ENCODE measurements at places on chromosomes 3 and 15.

DNA sequence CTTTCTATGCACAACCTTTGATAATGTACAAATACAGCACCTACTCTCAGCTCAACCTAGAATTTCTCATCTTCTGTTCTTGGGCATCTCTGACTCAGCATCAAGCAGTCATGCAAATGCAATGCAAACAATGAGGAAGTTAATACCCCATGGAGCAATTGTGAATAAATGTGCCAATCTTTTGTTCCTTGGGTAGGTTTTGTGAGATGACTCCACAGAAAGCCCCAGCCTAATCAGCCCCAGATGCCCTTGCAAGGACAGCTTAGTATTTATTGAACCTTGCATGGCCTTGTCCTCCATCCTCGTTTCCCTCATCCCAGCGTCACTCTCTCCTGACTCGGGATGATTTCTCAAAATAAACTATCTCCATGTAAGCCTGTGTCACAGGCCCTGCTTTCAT is 494.7 kb upstream of the NECTIN3 start:
- no peak for DNase-seq

DNA sequence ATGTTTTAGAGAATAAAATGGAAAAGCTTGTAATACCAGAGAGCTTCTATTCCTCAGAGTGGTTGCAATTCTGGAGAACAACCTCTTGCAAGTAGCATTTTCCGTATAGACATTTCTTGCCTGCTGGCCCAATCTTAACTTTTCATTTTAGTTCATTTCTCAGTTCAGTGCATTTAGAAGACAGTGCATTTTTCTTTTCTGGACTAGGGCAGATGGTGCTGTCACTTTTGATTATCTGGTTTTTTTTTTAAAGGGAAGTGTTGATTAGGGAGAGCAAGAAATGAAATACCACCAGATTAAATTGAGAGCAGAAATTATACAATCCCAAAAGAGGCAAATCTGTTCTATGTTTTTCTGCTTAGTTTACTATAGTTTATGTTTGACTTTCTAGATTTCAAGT is 172.7 kb downstream of the GHSR start:
- no peak for DNase-seq

DNA sequence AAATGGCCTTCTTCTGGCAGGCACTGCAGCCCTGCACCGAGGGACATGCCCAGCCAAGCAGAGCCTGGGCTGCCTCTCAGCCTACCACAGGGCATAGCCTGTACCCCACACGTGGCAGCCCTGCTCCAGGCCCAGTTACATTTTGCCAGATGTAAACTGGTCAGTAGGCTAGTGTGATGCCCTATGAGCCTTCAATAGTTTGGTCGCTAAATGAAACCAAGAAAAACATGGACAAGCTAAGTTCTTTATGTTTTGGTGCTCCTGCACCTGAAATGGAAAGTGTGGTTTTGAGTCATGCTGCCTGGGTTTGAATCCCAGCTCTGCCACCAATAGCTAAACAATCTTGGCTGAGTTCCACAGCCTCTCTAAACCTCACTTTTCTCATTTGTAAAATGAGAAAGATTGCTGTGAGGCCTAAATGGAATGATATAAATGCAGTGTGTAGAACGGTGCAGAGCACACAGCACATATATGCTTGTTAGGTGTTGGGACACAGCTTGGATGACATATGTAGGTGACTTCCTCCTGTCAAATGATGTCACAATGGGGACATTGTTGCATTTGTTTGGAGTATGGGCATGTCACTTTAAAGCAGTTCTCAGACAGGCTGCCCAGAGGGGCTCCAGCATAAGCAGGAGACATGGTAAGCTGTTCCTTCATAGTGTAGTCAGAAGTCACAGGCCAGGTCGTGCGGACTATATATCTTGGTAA is 57.4 kb downstream of the ZBTB38 start:
- DNase-seq: no peak

GRCh38 chr15:62999923-63000561 is 42.5 kb upstream of the TPM1 start:
- no peak for DNase-seq

- DNase-seq: no peak
These were observed 26.6 kb downstream of the SRPRB start for GRCh38 chr3:133831966-133832801.

DNA sequence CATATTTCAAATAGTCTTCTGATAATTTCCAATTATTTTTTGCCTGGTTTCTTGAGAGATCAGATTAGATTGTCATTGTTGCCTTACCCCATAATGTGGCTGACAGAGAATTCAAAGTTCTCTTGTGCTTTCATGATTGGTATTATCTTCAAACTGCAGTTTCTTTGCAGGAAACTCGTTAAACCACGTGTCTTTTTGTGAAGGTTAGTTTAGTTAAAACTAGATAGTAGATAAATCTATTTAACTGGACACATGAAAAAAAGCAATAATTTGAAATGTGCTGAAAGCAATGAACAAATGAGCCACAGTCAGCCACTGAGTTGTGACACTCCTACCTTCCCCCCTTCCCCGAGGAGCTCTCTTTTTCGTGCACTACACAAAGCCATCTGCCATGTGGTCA is 327.5 kb upstream of the UMPS start:
- no peak for DNase-seq

GRCh38 chr3:121994551-121994950 is 27.5 kb downstream of the ILDR1 start:
- no peak for DNase-seq

GRCh38 chr3:15495461-15496340 is 25.8 kb downstream of the COLQ start:
- no peak for DNase-seq

DNA sequence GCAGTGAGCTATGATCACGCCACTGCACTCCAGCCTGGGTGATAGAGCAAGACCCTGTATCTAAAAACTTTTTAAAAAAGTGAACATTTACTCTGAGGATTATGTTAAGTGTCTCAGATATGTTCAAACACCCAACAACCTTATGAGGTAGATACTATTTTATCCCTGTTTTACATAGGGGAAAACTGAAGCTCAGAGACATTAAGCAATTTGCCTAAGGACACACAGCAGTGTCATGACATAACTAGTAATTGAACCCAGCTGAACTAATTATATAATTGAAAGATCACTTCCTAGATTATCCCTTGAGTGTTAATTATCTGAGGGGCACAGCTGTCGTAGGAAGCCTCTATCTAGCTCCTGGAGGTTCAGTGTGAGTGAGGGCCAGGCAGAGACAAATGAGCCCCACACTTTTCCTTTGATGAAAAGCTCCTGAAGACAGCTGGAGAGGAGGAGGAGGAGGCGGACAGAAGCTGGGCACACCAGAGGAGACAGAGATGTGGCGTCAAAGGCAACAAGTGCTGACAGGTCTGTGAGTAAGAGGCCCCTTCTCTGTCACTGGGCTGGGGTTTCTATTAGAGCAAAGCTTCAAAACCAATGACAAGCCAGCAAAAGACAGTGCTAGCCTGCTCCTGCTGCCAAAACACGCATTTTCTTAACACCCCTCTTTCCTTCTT is 20.5 kb downstream of the TRH start:
- DNase-seq: no peak

- no peak for DNase-seq
These were observed 384.6 kb upstream of the RORA start for GRCh38 chr15:61613729-61614128.

Data from left lobe of liver (tissue), 2 donors.